ENCODE measurements at places on chromosomes 2 and 18.

DNA sequence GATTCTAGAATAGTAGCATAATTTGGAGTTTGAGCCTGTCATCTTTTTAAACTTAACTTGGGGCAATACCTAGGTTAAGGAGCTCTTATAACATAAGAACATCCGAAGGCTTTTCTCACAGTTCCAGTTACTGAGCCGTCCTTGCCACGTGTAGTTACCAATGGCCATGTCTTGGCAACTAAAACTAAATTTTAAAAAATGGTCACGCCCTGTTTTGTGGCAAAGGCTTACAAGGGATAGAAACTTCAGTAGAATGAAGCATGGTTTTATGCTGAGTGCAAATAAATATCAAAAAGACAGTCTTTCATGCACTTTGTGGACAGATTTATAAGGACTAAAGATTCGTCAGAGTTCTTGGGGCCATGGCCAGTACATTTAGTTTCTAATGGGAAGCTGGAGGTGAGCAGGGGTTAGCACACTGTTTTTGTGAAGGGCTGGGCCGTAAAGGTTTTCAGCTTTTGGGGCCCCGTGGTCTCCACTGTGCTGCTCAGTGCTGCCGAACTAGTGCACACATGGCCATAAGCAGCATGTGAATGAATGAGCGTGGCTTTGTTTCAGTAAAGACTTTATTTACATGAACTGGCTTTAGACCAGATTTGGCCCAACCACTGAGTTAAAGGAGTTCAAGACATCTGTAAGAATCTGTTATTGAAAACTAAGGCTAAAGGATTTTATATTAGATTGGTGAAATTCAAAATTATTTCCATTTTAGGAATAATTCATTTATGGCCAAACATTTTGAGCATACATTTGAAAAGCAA is 41.1 kb downstream of the GRHL1 start:
- no peak for DNase-seq

DNA sequence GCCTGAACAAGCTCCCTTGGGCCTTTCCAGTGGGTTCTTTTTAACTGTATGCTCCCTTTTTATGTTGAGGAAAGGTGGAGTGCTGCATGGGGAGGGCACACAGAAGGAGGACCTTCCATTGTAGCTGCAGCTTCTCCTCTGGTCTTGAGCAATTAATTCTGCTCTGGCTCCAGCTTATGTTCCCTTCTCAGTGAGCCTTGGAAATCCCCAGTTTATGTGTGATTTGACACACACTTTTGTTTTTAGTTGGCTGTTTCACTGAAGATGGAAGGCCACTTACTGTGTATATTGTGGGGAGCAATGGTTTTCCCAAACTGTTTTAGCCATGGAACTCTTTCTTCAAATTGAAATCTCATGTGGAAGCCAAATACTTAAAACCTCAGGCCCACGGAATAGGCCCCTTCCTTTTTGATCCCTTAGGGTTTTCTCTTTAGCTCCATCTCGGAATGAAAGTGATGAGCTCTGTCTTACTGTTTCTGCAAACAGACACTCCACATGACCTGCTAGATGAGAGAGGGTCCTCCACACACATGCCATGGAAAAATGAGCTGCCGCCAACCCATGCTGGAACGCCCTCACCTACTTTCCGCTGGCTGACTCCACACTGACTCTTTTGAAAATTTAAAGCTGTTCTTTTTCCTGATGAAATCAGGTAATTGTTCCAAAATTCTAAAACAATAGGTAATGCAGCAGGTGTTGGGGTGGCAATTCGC is 280.9 kb upstream of the SIX2 start:
- no peak for DNase-seq

DNA sequence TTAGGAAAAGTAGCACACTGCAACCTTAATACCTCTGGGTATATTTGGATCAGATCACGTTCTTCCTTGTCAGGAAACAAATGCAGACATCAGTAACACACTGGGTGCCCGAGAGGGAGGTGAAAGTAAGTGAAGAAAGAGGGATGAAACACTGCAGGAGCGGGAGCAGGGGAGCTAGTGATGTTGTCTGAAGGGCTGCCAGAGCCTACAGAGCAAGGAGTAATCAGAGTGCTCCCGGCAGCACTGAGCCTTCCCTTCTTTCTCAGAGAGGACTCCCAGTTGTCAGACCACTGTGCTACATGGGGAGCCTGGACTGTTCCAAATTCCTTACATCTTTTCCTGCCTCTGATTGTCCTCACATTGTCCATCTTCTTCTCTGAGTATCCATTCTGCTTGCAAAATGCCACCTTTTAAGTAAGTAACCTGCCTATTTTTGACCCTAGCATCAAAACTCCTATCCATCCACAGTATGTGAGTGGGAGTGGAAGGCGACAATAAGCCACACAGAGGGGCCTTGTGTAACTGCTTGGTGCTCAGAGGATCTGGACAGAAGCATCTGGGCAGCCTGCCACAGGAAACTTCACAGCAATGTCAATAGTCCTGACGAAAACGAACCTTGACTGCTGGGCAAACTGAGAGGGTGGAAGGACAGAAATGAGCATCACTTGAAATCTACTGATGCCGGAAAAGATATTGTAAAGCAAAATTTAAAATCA is 10.8 kb upstream of the NAB1 start:
- DNase-seq: no peak

GRCh38 chr2:112683550-112684414 is 37.0 kb upstream of the NT5DC4 start:
- DNase-seq: no peak

DNA sequence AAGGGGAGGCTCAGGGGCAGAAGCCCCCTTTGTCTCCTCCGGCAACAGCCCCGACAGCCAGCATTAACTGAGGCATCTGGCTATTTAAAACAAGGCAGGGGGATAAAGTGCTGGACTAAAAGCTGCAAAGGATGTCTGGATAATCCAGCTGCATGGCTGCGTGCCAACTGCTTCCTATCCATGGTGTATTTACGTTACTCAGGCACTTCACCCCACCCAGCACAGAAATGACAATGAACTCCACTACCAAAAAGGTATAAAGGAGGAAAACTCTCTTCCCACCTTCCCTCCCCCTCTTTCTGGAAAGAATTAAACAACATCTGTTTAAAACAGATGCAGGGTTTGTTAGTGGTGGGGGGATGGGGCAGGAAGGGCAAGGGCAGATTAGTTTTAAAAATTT is 82.5 kb downstream of the SPRED2 start:
- DNase-seq: no peak

DNA sequence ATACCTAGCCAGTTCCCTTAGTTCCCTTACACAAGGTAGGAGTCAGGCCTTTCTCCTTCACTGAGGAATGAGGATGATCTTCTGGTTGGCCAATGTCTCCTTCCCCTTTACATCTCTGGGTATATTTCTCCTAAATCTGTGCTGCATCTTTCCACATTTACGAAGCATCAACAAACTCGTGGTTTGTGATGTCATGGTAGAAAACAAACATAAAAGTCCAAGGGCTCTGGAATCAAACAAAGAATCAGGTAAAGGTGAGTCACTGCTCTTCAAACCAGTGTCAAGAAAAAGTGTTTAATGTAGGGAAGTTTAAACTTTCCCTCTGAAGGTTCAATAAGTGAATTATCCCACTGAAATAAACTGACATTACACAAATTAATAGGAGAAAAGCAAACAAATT is 122.9 kb downstream of the METTL8 start:
- DNase-seq: no peak

DNA sequence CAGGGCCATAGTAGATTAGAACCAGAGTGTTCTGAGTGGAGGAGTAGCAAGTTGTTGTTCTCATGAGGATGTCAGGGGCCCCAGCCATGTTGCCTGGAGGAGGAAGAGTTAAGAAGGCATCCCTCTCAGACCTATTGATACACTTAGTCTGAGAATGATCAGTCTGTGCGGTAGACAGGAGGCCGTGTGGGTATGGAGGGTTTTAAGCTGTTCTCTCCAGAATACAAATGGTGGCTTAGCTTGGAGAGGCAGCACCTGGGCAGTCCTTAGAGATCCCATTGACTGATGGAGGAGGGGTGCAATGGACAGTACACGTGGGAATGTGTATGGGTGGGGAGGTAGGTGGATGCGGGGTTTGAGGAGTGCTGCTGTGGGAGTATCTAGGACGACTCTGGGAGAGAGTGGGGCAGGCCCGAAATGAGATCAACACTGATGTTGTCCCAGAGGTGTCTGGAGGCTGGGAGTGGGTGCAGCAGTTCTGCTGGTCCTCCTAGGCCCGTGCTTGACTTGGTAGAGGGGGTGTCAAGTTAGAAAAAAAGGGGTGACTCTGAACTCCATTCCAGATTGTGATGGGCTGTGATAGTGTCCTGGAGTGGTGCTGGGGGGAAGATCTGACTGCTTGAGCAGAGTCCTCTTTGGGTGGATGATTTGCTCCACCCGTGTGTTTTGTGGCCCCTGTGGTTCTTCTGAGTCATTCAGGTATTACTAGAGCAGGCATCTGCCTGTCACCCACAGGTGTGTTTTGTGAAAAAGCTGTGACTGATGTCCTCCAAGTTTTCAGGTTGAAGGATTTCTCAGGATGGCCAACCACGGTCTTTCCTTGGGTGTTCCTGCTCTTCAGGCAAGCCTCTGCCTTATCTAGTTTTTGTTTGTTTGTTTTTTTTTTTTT is 44.7 kb downstream of the C2orf42 start:
- DNase-seq: no peak

All from AG09309 (cell line).